Natural killer cell (primary cell): ENCODE measurements at places on chromosomes 12 and 14.

- no peak for DNase-seq
Measured at GRCh38 chr14:21070610-21071224, 613 bp downstream of the ARHGEF40 start.

DNA sequence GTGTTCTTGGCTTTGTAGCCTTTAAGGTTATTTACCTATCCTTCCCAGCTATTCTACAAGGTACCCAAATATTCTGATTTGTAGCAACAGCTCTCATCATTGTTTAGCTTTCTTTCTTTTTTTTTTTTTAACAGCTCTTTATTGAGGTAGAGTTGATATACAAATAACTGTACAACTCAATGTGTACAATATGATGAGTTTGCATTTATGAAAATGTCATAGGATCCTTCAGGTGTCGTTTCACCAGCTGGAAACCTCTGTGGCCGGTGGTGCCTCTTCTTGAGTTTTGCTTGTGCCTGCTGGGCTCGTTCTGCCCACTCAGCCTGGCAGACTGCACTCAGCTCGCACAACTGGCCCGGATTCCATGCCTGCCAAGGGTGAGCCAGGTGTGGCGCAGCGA, 26.9 kb upstream of the TBPL2 start:
- DNase-seq, result no peak

DNA sequence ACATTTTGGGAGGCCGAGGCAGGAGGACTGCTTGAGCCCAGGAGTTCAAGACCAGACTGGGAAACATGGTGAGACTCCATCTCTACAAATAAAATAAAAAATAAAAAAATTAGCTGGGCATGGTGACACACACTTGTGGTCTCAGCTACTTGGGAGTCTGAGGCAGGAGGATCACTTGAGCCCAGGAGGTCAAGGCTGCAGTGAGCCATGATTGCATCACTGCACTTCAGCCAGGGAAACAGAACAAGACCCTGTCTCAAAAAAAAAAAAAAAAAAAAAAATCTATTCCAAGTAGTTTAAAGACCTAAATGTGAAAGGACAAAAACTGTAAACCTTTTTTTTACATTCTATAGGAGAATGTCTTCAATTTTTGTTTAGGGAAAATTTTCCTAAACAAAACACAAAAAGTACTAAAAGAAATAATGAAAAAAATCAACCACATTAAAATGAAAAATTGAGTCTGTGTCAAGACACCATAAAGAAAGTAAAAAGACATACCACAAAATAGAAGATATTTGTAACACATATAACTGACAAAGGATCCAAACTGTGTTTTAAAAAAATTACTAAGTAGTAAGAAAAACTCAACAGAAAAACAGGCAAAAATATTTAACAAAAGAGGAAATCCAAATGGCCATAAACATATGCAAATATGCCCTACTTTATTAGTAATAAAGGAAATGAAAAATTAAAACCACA, 17.0 kb downstream of the TMEM116 start:
- DNase-seq, result no peak

DNA sequence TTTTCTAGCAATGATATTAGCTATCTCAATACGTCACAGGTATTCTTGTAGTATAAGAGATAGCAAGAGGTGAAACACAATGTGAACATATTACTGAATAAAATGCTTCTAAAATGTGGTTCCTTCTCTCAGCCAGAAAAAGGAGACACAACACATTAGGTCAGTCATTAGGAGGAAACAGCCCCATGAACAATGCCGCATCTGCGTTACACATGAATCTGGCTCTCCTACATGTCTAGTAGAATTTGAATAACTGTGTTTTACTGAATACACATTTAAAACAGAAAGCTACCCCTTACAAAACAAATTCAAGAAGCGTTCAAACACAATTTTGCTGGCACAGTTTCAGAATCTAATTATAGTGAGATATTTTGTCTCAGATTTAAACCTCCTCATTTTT, 51.6 kb downstream of the EFCAB11 start:
- DNase-seq, result no peak

DNA sequence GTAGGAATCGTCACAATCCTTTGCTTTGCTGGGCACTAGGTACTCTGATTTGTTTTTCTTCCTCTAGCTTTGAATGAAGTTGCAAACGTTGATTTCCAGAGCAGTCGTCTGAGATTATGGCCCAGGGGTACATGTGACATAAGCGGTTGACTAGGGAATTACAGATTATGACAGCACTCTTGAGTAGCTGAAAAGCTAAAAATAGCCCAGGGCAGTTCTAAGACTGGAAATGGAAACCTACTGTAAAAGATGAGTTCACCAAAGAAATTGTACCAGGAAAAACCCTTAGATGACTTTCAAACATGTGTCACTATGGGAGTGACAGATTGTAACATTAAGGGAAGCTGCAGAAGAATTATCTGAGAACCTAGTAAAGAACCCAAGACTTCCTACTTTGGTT, 108.5 kb downstream of the ANO6 start:
- DNase-seq, result no peak

DNA sequence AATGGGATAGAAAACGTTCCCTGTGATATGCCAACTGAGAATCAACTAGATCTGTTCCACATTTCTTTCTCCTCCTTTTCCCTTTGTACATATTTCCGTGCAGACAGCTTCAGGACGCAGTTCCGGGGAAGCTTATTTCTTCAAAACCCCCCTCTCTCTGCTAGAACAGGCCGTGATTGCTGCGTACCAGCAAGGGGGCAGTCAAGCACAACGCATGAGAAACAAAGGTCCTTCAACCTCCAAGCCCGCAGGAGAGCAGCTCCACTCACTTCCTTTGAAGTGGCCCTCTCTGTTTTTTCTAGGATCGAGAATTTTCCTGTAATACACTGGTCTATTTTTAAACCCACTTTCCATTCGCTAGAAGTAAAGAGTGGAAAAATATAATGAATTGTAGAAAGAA, 80.8 kb downstream of the ZNF664 start:
- DNase-seq, result no peak

DNA sequence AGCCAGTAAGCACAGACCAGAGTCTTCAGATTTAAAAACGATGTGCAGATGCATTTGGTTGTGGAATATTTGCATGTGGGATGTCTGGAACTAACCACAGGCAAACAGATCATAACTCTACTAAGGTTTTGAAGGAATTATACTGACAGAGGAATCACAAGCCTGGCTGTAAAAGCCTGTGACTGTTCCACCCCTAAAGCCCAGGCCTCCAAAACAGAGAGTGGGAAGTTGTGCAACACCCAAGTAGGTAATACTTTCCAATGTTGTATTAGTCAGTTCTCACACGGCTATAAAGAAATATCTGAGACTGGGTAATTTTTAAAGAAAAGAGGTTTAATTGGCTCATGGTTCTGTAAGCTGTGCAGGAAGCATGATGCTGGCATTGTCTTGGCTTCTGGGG, 68.1 kb upstream of the DCD start:
- no peak for DNase-seq

DNA sequence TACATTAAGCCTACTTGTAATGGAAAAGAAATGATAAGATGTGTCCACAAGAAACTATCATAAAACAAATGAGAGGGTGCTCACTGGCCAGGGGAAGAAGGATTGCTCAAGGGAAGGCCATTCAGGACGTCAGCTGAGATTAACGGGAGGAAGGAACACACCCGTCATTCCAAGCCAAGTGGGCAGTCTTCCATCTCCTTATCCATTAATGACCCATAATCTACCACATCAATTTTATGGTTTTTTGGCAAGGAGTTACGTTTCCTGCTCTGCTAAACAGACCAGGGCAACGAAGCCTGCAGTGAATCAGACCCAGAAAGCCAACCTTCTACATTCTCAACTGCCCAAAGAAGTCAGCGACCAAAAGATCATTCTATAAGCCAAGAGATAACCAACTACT, 25.1 kb downstream of the PRKAB1 start:
- DNase-seq, result no peak

GRCh38 chr14:24979725-24980239, 70.2 kb downstream of the STXBP6 start:
- no peak for DNase-seq

DNA sequence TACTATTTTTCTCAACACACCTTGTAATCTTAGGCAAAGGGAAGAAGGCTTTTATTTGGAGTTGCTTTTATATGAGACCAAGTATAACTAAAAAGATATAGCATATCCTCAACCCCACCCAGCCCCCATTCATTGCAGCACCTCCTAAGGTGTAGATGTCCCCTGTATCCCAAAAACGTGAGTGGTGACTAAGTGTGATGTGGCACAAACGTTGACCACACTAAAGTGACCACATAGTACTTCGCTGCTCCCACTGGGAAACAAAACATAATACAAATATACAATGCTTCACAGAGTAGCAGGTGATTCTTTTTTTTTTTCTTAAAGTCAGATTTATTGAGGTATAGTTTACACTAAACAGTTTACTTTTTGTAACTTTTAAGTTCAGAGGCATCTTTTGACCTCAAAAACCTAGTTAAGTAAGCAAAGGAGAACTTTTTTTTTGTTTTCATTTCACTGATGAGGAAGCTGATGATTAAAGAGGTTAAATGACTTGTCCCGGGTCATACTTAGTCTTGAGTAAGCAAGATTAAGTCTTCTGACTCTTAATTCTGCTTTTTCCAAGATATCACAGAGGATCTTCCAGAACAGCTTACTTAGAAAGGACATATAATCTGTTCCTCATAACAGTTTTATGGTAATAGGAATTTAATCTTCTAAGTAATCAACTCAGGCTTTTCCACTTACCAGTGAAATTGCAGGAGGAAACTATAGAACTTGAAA, 245.2 kb upstream of the PLEKHG7 start:
- no peak for DNase-seq

DNA sequence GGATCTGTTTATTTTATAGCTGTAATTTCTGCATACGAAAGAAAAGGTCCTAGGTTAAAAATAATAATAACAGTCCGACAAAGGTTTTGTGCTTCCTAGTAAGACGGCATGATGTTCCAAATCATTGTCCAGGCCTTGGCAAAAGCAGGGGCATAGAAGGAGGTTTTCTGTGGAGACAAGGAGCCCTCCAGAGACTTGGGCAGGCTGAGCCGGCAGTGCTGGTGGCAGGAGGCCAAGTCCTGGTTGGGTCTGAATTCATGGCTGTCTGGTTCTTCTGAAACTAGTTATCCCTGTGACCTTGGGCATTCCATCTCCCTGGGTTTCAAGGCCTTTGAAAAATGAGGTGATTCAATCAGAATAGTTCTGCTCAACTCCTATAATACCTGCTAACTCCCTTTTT, 44.0 kb downstream of the KCNK13 start:
- DNase-seq, result no peak

- no peak for DNase-seq
Measured at GRCh38 chr12:48281811-48282210, 68.9 kb downstream of the ZNF641 start.

DNA sequence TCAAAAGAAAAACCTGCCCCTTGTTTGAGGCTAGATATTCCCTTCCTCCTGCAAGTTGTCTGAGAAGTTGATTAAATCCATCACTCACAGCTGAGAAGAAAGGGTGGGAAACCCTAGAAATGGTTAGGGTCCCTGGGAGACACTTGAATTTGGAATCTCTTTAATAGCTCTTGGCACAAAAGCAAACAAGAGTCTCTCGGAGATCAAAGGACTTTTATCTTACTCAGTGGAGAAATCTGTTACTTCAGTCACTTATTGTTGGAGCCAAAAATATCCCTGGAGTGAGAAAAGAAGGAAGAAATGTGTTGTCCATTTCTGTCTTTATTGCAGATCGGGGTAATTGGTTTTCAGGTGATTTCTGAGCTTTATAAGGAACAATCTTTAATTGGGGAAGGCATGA, 47.0 kb downstream of the TMEM132C start:
- DNase-seq, result no peak

- no peak for DNase-seq
Measured at GRCh38 chr14:101849125-101849524, 87.6 kb downstream of the PPP2R5C start.

DNA sequence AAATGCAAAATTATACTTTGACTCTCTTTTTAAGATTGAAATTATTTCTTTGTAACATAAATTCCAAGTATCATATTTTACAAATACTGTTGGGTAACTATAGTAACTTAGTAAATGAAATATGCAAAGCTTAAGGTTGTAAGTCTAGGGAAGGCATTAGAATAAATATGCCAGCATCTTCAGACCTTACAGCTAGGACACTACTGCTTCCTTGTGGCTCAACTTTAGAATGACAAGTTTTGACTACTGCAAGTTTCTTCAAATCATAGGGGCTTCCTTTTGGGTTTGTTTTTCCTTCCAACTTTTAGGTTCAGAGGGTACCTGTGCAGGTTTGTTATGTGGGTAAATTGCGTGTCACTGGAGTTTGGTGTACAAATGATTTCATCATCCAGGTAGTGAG, 17.7 kb upstream of the ANP32D start:
- no peak for DNase-seq

DNA sequence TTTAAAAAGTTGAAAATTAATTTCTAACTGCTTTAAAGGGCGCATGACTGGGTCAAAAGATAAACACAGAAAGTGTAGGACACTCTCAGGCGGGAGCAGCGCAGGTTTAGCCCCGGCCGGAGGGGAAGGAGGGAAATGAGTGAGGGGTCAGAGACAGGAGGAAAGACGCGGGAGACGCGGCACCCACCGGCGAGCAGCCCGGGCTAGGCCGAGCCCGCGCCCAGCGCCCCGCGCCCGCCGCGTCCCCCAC, 591 bp downstream of the GXYLT1 start:
- DNase-seq, result no peak

DNA sequence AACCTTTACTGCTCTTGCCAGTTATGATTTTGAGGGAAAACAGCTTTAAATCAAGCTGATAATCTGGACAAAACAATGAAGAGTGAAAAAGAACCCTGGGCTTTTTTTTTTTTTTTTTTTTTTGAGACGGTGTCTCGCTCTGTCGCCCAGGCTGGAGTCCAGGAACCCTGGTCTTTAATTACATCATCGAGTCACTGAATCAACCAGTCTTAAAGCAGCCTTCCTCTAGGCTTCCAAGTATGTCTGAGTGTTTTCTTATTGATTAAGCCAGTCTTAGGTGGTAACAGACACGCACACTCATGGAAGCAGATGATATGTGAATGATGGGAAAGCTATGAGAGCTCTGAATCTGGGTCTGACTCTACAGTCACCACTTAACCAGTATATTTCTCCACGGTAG, 5.9 kb upstream of the VCPKMT start:
- DNase-seq, result no peak

- DNase-seq, result no peak
Measured at GRCh38 chr12:84507956-84508850, 404.4 kb downstream of the SLC6A15 start.

DNA sequence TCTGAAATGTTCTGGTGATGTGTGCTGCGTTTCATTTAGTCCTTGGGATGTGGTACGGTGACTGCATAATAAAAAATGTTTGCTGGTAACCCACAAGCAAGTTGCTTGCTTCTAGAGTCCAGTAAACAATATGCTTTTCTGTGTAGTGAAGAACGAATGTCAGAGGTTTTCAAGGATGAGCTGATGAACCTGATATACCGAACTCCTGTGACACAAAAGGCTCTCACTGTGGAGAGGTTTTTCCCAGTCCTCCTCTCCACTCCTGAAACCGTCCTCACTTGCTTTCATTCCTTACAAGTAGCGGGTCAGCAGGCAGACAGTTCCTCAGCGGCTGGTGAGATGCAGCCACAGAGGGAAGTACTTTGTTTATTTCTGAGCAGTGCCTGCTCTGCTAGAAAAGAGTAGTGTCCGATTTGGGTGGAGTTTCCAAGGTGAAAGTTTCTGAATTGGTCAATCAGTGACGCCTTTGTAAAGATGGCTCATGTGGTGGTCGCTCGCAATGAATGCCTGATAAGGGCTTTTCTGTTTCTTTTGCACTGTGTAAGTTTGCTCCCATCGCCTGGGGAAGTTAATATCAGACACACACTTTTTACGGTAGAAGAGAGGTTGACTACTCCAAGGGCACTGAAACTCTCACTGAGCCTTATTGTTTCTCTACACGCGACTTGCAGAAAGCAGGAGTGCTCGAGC, 3.0 kb downstream of the ETV6 start:
- peak; percentile 32 for DNase-seq
